ENCODE measurements at places on chromosomes 13 and 19.
A peak's percentile ranks its signal among the peaks of the same experiment; 100 is the strongest.

DNA sequence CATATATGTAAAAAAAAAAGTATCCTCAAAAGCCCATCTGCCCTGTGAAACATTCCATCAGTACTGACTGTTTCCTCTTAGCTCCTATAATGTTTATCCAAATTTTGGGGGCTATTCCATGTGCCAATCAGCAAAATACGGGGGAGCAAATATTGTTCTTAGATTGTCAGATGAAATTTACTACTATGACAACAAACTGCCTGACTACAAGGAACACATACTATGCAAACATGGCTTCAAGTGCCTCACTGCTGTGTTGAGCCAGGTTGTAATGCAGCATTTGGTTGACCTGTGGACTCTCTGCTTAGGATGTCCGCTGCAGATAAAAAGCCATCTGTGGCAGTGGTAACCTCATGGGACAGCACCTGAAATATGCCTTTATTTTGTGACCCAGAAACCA, 98.2 kb upstream of the SCEL start:
- no peak for DNase-seq

DNA sequence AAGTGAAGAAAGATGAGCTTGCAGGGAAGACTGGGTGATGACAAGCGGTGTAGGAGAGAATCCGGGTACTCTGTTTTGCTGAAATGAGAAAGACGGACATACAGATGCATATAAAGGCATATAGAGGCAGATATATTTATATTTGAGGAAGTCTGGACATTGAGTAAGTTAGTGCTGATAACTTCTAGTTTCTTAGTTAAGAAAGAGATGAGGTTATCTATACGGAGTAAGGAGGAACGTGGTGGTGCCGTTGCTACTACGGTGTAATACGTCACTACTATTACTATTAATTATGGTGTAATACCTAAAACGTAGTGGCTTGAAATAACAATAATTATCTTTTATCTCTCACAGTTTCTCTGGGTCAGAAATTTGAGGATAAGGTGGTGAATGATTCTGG, 9.8 kb upstream of the CPB2 start:
- no peak for DNase-seq

DNA sequence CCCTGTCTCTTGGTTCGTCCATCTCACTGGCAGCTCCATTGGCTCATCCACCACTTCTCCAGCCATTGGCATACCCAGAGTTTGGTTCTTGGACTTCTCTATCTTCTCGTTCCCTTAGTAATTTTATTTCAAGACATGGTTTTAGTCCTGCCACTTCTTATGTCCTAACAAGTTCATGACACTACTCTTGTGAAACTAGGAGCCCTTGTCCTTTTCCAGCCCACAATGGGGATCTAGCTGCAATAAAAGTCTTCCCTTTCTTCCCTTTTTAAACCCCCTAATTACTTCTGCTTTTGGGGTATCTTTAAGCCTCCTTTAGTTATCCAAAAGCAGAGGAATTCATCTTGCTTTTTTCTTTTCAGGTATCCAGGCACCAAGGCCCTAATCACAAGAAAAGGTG, 2.9 kb upstream of the RCBTB2 start:
- DNase-seq, result no peak

DNA sequence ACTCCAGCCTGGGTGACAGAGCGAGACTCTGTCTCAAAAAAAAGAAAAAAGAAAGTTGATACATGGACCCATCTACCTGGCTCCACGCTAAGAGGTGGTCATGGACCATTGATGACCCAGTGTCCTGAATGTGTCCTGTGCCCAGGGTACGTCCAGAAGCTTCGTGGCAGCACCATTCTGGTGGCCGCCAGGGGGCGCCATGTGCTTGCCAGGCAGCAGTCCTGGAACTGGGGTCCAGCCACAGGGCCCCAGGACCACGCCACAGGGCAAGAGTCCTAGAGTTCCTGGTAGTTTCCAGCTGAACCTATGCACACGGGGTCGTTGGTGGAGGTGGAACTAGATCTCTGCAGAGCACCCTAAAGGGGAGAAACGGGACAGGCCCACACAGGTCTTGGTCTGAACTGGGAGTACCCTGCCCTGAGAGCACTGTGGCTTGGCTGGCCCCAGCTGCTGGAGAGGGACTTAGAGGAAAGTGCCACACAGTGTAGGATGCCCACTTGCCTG, 19.9 kb upstream of the FBXO27 start:
- DNase-seq, result no peak

DNA sequence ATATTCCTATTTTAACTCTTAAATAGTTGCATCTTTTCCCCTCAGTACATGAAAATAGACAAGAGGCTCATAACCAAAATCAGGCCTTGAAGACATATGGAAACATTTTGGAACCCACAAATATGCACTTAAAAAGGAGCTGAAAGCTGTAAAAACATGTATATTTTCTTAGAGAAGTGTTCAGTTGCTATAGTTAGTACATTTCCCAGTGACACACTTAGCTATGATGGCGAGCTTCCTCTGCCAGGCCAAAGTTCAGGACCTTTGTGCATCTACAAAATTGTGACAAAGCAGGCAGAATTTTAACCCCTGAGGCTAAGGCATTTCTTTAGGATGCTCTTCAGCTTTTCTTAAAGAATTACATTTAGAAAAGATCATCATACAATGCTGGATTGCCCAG, 54.5 kb downstream of the RCBTB2 start:
- DNase-seq, result no peak

DNA sequence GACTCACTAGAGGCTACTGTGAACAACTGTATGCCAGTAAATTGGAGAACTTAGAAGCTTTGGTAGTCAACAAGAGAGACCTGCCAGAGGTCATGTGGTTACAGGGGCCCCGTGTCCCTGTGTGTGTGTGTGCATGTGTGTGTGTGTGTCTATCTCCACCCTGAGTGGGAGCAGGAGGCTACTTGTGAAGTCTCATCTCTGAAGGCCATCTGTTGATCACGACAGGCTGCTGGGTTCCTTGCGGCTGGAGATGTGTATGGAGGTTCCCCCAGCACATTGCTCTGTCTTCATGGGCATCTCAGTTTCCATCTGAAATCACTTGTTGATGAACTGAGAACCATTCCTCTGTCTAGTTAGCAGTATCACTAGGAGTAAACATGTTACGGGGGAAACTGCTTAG, 58.2 kb upstream of the TEX29 start:
- no peak for DNase-seq

DNA sequence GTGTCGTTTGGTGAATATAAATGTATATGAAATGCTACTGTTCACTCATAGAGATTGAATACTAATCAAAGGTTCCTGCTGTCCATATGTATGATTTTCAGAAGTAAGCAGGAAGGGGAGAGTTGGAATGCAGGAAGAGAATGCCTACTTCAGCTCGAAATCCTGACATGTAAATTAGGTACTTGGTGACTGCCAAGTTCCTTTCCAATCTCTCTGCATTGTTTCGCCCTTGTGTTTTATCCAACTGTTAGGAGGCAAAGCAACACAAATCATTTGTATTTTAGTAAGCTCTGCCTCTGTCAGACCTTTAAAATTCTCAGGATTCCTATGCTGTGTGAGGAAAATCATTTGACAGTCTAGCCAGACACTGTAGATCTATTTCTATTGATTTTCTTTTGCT, 9.0 kb downstream of the STARD13 start:
- DNase-seq, result no peak

- no peak for DNase-seq
Observed at GRCh38 chr19:49515767-49516166, 3.3 kb downstream of the FCGRT start.

- DNase-seq, result no peak
Observed at GRCh38 chr19:51090471-51090870, 7.8 kb upstream of the KLK14 start.

GRCh38 chr19:4709440-4710280, 14.0 kb downstream of the DPP9 start:
- no peak for DNase-seq

GRCh38 chr13:104584481-104584880, 1518.3 kb upstream of the SLC10A2 start:
- DNase-seq, result no peak

DNA sequence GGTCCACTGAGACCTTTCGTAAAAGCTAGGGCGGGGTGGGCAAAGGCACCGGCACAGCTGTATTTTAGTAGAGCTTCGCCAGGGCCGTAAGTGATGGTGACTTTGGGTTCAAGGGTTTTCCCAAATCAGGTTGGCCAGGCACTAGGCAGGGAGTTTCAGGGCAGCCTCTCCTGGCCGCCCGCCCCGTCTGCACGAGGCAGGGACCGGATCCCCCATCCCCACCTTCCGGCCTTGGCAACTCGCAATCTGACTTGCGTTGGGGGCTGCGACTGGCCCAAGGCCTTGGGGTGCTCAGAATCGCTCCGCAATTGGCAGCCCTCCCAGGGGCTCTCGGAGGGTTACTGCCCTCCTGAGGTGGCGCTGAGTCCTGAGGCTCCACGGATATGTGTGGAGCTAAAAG, 4.1 kb upstream of the ZIC5 start:
- DNase-seq, result no peak

- DNase-seq, result peak; percentile 62
Observed at GRCh38 chr19:797528-798414, 519 bp downstream of the PTBP1 start.

- DNase-seq, result no peak
Observed at GRCh38 chr13:64075543-64076271, 2660.1 kb upstream of the PCDH20 start.

- DNase-seq, result no peak
Observed at GRCh38 chr19:6459262-6460098, at the start of gene SLC25A23. SLC25A23 (minus strand) TSS chr19:6459792; CDS start chr19:6459628, 164 bp downstream.

DNA sequence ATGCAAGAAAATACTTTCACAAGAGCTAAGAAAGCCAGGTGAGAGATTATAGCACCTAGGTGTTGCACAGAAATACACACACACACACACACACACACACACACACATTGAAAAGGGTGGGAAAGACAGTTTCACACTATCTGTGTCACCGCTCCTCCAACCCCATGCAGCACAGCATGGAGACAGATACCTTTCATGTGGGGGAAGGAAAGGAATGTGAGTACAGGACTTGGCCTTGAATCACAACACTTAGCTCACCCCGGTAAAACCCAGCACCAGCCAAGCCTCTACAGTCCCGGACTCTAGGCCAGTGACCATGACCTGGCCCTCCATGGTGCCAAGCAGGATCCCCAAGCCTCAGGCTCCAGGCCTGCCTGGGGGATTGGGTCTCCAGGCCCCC, 462.0 kb upstream of the SPRY2 start:
- no peak for DNase-seq

GRCh38 chr13:110005563-110005962, 219.2 kb upstream of the IRS2 start:
- DNase-seq, result no peak

DNA sequence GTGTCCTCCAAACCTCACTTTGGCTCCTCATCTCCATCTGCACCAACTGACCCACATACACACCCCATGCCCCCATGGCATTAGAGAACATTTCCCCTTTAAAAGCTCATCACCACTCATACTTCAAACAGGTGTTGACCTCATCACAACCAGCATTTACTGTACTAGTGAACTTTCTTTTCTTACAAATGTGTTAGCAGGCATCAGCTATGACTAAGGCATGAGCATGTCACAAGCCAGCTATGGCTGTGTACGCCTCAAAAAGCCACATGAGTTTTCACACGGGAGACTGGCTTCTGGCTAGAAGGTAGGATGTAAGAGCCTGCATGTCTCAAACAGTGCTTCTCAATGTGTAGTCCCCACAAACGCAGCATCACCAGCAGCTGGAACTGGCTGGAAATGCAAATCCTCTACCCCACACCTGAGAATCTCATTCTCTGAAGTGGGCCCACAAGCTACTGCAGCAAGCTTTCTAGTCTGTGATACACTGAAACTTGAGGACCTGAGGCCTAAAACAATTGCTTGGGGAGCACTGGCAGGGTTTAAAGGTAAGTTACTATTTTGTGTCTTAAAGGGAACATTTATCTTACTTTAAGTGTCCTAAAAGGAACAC, 66.8 kb downstream of the TUBGCP3 start:
- DNase-seq, result no peak

GRCh38 chr13:98158172-98158899, 15.4 kb downstream of the FARP1 start:
- DNase-seq, result no peak

DNA sequence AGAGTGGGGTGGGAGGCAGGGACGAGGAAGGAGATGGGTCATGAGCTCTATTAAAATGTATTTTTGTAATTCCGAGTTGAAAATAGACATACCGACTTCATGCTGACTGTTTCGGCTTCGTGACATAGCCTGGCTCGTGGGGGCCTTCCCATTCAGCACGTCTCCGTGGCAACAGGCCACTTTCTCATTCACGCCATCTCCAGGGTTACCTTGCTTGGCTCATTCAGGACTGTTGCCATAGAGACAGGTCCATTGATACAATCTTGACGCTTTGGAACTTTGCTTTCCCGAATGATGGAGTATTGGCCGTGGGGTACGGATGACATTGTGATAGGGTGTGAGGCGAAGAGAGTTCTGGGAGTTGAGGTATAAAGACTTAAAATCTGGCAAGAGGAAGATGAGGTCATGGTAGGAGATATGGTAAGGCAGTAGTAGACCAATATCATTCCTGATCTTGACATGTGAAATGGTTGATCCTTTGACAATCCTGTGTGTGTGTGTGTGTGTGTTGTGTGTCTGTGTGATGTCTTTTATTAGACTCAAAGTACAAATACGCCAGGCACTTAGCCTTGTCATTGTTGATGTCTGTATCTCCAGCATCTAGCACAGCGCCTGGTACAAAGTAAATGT, 97.3 kb downstream of the CACNA1A start:
- DNase-seq, result no peak

GRCh38 chr19:1826557-1827521, 14.8 kb upstream of the ATP8B3 start:
- no peak for DNase-seq

GRCh38 chr13:58187881-58188280, 556.3 kb downstream of the PCDH17 start:
- no peak for DNase-seq

DNA sequence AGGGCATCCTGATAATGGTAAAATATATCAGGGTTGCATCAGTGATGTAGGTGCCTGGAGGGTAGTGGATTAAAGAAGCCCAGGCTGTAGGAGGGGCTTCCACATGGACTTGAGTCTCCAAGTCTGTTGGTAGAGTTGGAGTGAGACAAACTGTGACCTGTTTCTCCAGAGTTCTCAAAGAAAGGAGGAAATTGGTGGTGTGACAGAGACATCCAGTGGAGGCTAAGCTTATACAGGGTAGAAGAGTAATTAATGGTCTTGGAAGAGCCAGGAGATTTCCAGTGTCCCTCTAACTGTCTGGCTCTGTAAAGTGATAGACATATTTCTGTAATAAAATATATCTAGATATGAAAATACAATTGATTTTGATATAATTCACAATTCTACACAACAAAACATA, 61.1 kb downstream of the GPC5 start:
- no peak for DNase-seq
